MM.1S (cell line): ENCODE measurements at places on chromosomes 6 and 20.

DNA sequence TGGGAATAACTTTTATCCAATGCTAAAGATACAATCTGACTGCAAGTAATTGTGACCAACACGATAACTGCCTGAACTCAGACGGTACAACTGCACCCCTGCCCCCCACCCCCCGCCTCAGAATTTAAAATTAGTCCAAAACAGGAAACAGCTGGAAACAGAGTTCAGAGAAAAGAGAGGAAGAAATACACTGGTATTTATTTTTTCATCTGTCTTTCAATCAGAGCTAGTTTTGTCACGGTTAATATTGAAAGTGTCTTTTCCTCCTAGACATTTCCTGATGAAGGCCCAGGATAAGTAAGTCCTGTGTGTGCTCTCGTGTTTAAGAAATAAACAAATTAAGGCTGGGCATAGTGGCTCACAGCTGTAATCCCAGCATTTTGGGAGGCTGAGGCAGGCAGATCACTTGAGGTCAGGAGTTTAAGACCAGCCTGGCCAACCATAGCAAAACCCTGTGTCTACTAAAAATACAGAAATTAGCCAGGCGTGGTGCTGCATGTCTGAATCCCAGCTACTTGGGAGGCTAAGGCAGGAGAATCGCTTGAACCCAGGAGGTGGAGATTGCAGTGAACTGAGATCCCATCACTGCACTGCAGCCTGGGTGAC, 21.5 kb downstream of the ACSS1 start:
- peak; percentile 12 for DNase-seq

- no peak for DNase-seq
These were observed 91.9 kb downstream of the RNGTT start for GRCh38 chr6:88871498-88871897.

GRCh38 chr6:44034391-44034861, 92.8 kb downstream of the MRPL14 start:
- DNase-seq, result no peak

DNA sequence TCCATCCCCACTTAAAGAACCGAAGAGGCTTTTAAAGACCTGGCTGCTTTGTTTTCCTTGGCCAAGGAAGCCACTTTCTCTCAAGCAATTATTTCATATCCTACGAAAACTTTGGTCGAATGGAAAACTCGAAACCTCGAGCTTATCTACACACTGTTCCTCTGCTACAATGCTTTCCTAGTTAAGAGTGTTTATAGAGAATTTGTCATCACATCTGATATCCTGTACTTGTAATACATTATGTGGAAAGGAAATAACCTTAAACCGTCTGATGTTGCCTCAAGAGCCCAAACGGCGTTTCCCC, 28.1 kb downstream of the TFAP2B start:
- DNase-seq, result no peak

DNA sequence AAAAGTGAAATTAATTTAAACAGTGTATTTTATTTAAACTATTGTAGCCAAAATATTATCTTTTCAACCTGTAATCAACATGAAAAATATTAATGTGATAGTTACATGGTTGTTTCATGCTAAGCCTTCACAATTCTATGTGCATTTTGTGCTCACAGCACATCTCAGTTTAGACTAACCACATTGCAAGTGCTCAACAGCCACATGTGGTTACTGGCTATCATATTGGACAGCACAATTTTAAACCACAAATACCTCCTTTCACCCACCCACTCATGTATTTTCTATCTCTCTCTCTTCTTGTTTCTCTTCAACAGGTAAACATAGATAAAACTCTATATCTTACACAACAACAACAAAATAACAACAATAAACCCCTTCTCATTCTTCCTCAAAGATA, 12.5 kb upstream of the HS3ST5 start:
- no peak for DNase-seq

GRCh38 chr6:17988422-17988944, 1.0 kb upstream of the KIF13A start:
- DNase-seq, result no peak

DNA sequence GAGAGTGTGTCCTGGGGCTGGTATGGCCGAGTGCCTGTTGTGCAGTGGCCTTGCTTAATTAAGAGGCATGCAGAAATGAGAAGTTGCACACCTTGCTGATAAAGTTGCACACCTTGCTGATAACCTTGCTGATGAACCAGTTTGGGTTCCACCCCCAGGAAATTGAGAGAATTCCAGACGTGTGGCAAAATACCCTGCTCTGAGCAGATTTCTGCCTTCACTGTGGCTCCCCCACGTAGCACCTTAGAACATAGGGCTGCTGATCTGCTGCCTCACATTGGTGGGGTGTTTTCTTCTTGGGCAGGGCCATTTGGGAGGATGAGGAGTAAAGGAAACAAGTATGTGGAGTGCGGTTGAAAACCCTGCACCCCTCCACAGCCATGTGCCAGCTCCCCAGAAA, 22.5 kb upstream of the ADRM1 start:
- DNase-seq, result no peak

GRCh38 chr6:129084406-129084805, 201.5 kb downstream of the LAMA2 start:
- no peak for DNase-seq

GRCh38 chr6:33695451-33695887, 16.0 kb downstream of the UQCC2 start:
- DNase-seq, result no peak

- no peak for DNase-seq
These were observed 130.5 kb downstream of the WDR27 start for GRCh38 chr6:169571123-169571962.

DNA sequence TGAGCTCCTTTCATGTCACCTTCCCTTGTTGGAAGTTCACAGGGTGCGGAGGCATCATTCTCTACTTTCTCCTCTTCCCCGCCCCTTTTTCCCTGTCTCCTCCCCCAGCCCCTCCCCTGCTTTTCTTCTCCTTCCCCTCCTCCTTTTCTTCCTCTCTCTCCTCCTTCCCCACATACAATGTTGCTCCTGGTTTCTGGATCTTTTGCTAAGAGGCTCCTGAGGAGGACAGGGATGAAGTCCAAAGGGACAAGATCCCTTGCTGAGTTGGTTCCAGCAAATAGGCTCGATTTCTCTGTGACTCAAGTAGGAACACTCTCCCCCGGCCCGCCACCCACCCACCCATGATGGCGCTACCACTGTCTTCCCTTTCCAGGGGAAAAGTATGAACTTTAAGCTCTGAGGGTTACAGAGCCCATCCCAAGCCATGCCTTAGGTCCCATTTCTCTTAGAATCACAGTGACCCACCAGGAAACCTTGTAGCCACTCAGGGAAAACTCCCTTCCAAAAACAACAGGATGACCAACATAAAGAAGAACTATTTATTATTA, 852 bp upstream of the TFEB start:
- no peak for DNase-seq

GRCh38 chr6:67802771-67803170, 832.3 kb upstream of the ADGRB3 start:
- no peak for DNase-seq

GRCh38 chr6:141906569-141907080, 226.1 kb upstream of the GJE1 start:
- DNase-seq, result no peak

- DNase-seq, result no peak
These were observed 33.7 kb upstream of the PPP1R3G start for GRCh38 chr6:5051394-5051793.

DNA sequence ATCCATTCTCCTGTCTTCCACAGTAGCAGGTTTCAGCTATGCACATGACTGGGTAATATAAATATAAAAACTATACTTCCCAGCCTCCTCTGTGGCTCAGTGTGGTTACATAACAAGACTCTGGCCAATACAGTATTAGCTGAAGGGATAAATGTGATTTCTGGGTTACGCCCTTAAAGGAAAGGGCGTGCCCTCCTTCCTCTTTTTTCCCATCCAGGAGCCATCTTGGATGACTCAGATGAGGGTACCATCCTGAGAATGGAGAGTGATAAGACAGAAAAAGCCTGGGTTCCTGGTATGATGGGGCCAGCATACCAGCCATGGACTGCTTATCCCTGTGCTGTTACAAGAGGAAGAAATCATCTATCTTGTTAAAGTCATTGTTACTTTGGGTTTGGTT, 123.3 kb downstream of the NFATC2 start:
- no peak for DNase-seq

DNA sequence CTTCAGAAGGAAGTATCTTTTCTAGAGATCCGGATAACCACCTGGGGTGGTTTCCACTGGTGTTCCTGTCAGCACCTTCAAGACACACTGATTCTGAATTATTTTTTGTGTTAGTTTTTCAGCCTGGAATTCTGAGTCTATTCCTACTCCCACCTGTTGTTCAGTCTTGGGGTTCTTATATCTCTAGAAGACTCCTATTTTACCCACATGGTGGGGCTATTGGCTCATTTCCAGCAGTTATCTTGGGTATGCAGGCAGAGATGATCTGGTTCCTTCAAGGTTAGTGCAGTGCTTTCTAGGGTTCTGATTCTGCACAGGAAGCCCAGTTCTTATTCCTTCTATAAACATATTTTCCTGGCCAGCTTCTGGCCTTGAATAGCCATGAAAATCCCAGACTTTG, 175.6 kb upstream of the PDE7B start:
- DNase-seq, result peak; percentile 52

DNA sequence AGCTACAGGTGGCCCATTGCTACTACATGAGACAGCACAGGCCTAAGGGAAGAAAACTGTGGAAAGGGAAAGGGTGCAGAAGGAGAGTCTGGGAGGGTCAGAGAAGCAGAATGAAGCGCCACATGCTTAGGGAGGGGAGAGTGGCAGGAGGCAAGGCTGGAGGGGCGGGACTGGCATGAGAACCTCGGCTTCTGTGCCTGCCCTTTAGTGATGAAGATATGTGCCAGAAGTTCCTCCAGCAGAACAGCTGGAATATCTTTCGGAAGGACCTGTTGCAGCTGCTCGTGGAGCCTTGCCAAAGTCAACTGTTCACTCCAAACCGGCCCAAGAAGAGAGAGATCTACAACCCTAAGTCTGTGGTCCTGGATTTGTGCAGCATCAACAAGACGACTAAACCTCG, 61.8 kb downstream of the CNBD2 start:
- no peak for DNase-seq
